ENCODE measurements at places on chromosomes 3 and 15.

DNA sequence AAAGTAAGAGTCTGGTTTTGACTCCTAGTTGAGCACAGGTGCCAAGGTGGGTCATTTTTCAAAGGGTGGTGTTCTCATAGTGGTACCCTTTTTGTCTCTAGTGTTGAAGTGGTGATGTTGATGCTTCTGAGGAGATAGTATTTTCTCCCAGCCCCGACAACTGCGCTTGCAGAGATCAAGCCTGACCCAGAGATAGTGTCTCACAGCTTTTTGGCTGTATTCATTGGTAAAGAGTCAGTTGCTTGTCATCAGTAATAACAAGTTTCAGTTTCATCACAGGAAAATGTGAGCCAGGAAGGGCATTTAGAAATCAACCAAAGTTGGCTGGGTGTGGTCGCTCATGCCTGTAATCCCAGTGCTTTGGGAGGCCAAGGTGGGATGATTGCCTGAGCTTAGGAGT, 139.3 kb downstream of the NFKBIZ start:
- no peak for DNase-seq

DNA sequence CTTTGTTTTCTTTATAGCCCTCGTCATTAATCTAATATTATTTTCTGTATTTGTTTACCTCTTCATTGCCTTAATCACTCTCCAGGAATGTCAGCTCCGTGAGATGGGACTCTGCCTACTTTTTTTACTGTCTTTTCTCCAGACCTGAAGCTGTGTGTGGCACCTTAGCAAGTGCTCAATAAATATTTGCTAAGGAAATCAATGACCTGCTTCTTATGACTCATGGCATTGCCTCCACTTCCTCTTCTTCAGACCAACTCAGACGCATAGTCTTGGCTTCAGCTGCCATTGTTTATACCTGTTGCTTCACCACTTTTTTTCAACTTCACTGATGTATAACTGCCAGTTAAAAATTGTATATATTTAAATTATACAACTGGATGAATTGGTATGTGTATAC, 218.5 kb upstream of the CMC1 start:
- DNase-seq = no peak

- DNase-seq = no peak
Measured at GRCh38 chr15:37819191-37819590, 115.2 kb upstream of the TMCO5A start.

DNA sequence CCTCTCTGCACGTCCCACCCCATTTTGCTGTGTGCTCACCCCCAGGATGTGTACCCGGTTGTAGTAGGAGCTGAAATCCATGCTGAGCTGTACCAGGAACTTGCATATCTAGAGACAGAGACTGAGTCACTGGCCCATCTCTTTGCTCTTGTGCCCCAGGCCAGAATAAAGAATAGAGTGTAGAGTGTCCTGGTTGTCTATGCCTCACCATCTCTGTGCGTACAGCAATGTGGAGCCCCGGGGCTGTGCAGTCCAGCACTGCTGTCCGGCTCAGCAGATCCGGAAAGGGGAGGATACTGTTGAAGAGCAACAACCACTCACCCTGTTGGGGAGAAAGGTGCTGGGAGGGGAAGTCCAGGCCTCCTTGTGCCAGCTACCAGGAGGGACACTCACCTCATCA, 2.6 kb downstream of the DALRD3 start:
- DNase-seq = no peak

- DNase-seq = no peak
Measured at GRCh38 chr15:41957021-41957897, 15.1 kb downstream of the EHD4 start.

GRCh38 chr3:73719861-73720260, 95.1 kb upstream of the PDZRN3 start:
- no peak for DNase-seq

DNA sequence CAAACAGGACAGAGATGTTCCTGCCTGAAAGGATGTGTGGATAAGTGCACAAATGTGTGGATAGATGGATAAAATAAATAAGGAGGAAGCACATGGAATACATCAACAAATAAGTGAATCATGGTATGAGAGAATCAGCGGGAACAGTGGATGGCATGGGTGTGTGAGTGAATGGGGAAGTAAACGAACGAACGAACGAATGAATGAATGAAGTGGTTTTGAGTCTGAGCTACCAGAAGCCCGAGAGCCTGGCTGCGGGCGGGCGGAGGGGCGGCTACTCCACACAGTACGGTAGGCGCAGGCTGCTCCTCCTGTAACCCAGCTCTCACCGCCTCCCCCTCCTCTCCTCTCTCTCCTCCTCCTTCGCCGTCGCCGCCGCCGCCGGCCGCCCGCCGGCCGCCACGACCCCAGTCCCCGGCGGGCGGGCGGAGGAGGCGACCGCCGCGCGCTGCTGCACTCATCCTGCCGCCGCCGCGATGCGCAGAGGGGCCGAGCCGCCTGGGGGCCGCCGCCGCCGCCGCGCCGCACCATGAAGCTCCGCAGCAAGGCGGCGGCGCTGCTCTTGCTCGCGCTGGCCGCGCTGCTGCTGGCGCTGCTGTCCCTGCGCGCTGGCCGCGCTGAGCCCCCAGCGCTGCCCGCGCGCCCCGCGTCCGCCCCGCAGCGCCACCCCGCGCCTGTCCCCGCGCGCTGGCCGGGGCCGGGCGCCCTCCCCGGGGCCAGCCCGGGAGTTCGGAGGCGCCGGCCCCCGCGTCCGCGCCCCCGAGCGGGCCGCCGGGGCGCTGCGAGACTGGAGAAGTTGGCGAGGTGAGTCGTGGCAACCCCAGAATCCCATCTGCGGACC, at the start of gene GXYLT2:
TSS of gene GXYLT2 (plus strand) at position 342 of the 841 bp plus-strand sequence. CDS start at position 530, 188 bp downstream.
- no peak for DNase-seq

- no peak for DNase-seq
Measured at GRCh38 chr3:153042088-153042487, 119.9 kb upstream of the RAP2B start.

GRCh38 chr15:98009971-98010370, 49.5 kb downstream of the ARRDC4 start:
- no peak for DNase-seq

DNA sequence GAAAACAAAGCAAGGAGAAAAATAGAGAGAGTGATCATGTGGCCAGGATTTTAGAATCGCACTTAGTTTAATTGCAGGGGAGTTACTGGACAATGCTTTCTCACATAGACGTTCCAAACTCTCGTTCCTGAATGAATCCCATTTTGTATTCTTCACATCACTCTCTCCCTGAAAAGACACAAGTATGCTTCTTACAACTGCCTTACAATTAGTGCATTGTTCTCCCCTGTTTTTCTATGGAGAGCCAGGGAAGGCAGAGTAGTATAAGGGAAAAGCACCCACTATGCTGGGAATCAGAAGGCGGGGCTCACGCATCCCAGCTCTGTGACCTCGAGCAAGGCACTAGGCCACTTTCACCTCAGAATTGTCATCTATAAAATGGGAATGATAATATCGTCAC, 14.4 kb downstream of the TMOD2 start:
- no peak for DNase-seq

DNA sequence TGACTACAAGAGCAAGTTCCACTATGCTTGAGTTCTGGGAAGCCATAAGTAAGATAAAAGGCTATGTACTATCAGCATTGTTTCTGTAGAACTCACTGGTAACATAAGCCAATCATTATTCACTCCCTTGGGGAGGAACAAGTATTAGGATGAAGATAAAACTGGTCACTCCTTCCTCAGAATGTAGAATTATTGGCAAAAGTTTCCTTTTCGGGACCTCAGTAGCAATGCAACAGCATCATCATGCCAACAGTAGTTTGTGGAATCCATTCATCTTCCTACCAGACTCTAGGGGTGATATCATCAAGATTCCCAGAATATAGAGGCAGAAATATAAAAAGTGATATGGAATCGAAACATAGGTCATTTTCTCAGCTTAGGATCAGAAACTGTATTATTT, 209.5 kb downstream of the PLOD2 start:
- DNase-seq = no peak

DNA sequence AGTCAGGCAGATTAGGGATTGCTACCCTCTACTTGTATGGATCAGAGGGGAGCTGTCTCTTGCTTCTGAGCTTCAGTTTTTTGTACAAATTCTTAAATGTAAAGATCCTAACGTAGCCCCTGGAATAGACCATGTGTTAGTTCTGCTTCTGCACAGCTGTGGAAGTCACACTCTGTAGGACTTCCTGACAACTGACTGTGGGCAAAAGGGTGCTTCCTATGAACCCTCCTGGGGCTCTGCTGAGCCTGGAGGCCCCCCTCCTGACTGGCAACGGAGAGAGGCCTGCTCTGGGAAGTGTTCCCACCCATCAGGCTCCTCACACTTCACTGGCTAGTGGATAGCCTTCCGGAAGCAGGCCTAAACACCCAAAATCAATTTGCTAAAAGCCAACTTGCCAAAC, 131.0 kb downstream of the RPLP1 start:
- no peak for DNase-seq

GRCh38 chr3:194607592-194608389, 25.4 kb downstream of the TMEM44 start:
- DNase-seq = no peak

DNA sequence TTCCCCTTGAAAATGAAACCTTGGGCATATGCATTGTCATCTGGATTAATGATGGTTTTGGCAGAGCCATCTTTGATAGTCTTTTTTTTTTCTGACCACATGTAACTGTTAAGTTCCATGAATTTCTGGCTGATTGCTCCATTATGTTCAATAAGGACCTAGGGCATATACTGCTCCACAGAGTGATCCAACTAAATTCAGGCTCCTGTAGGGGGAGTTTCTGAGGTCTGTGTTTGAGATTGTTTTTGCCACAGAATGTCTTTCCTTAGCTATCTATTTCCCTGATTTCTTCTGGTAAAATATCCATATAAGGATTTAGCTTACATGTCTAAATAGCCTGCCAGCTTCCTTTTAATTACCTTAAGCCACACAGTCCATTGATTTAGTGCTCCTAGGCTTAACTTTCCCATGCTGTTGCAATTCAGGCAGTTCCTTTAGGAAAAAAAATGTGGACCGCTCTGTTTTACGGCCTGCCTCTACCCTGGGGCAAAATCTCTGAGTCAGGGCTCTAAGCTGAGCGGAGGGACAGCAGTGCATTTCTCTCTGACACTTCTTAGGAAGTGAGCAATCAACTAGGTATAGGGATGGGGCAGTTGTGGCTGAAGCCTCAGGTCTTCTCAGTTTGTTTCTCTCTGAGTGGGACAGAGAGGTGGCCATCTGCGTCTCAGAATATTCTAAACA, 796.2 kb downstream of the NR2F2 start:
- no peak for DNase-seq

DNA sequence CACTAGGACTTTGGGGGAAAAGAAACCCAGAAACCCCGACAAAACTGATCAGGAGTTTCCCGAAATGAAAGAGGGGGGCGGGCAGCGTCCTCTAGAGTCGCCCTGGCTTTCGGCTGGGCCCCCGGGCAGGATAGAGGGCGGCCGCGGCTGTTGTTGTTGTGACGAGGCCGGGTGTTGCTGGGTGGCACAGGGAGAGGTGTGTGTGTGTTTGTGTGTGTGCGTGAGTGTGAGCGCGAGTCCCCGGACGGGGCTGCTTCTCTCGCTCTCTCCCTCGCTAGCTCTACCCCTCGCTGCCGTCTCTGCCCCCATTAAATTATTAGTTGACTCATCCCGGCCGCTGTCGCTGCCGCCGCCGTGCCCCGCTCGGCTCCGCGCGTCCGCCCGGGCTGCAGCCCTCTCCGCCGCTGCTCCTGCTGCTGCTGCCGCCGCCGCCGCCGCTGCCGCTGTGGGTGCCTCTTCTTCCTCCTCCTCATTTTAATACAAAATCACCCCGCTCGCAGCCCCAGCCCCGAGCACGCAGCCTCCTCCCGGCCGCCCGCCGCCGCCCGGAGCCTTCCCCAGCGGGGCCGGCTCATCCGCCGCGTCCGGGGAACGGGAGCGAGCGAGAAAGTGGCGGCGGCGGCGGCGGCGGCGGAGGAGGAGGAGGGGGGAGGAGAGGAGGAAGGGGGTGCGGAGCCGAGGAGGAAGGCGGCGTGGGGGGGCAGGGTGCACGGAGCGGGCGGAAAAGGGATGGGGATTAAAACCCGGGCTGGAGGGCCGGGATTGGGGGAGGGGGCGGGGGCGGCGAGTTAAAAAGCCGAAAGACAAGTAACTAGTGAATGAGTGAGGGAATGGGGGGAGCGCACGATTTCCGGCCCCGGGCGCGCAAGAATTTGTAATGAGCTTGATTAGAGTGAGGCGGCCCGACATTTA, at the start of gene SATB1:
TSS of gene SATB1 (minus strand) at position 611 of the 912 bp plus-strand sequence. CDS start 4,372 bp downstream, outside the sequence.
- peak; percentile 10 for DNase-seq

DNA sequence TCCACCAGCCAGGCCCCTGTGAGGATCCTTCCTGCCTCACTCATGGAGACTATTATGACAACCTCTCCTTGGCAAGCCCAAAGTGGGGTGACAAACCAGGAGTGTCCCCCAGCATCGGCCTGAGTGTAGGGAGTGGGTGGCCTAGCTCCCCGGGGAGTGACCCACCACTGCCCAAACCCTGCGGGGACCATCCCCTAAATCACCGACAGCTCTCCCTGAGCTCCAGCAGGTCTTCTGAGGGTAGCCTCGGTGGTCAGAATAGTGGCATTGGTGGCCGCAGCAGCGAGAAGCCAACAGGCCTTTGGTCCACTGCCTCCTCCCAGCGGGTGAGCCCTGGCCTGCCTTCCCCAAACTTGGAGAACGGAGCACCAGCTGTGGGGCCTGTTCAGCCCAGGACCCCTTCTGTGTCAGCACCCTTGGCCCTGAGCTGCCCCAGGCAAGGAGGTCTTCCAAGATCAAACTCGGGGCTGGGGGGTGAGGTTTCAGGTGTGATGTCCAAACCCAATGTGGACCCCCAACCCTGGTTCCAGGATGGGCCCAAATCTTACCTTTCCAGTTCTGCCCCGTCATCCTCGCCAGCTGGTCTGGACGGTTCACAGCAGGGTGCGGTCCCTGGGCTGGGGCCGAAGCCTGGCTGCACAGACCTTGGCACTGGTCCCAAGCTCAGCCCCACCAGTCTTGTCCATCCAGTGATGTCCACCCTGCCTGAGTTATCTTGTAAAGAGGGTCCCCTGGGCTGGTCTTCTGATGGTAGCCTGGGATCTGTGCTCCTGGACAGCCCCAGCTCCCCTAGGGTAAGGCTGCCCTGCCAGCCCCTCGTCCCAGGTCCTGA, 1.0 kb downstream of the LIMD1 start:
- no peak for DNase-seq

GRCh38 chr3:55584716-55585368, 97.7 kb upstream of the WNT5A start:
- DNase-seq = no peak

DNA sequence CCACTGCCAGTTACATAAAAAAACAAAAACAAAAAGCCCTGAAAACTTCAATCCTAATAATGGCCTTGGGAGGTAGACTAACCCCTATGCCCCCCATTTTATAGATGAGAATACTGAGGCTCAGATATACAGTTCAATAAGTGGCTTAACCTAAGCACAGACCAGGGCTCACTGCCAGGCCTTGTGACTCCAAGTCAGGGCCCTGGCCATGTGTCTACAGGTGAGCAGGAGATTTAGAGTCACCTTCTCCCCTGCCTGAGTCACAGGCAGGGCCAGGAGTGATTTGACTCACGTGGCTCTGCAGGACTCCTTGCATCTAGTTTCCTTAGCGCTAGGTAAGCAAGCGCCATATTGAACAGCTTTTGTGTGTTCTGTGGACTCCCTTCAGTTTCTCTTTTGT, 98.6 kb upstream of the ETV5 start:
- DNase-seq = no peak

GRCh38 chr15:48317221-48317620, 14.0 kb upstream of the DUT start:
- no peak for DNase-seq

GRCh38 chr15:29677871-29678461, 144.3 kb downstream of the TJP1 start:
- no peak for DNase-seq
